ENCODE measurements at places on chromosomes 5 and 9.

- peak; percentile 12 for DNase-seq
Observed at GRCh38 chr5:42840269-42840668, 28.6 kb upstream of the SELENOP start.

DNA sequence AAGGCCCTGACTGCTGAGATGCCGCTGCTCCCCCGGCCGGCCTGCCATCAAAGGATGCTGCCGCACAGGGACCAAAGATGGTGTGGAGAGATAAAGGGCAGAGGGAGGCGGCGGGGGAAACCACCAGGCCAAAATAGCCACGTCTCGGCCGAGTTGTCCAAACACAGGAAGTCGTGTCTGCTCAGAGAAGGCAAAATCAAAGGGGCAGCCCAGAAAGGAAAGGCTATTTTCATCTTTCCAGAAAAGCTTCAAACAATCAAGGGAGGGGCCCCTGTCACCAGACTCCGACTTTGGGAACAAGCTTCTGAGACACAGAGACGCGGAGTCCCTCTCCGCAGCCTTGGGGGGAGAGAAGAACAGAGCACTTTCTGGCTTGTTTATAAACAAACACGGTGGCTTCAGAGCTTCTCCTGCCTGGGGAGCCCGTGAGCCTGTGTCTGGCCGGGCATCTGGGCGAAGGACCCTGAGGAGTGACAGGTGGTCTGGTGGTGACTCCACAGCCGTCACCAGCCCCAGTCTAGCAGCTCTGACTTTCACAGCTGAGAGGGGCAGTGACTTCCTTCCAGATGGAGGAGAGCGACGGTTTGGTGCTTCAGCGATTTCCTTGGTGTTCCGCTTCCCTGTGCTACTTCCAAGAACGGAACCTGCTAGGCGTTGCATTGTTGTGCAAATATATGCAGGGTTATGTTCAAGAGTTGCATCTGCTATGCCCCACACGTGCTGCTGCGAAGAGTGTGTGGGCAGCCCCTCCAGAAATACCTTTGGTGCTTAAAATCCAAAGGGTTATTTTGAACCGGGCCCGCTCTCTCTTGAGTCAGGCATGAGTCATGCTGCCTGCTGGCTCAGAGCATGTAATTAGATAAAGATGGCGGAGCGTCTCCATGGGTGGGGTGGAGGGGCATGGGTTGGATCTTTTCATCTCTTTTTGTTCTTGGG lies 24.0 kb downstream of the ADAMTSL2 start:
- DNase-seq, result peak; percentile 55

- no peak for DNase-seq
Observed at GRCh38 chr5:169657127-169657526, 20.1 kb downstream of the DOCK2 start.

- no peak for DNase-seq
Observed at GRCh38 chr5:68191083-68191791, 24.3 kb upstream of the PIK3R1 start.

- no peak for DNase-seq
Observed at GRCh38 chr5:101062902-101063301, 159.8 kb upstream of the ST8SIA4 start.

DNA sequence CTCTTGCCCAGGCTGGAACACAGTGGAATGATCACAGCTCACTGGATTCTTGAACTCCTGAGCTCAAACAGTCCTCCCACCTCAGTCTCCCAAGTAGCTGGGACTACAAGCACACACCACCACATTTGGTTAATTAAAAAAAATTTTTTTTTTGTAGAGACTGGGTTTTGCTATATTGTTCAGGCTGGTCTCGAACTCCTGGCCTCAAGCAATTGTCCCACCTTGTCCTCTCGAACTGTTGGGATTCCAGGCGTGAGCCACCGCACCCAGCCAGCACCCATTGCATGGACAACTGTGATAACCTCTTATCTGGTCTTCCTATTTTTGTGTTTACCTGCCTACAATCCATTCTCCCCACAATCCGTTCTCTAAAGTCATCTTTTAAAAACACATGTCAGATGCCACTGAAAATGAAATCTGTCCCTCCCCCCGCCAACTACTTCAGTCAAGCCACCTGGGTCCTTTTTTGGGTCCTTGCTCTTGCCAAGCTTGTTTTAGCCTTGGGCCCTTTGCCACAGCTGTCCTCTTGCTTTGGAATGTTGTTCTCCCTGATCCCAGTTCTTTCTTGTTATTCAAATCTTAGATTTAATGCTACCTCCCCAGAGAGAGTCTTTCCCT lies 250.5 kb downstream of the PIK3R1 start:
- DNase-seq, result no peak

DNA sequence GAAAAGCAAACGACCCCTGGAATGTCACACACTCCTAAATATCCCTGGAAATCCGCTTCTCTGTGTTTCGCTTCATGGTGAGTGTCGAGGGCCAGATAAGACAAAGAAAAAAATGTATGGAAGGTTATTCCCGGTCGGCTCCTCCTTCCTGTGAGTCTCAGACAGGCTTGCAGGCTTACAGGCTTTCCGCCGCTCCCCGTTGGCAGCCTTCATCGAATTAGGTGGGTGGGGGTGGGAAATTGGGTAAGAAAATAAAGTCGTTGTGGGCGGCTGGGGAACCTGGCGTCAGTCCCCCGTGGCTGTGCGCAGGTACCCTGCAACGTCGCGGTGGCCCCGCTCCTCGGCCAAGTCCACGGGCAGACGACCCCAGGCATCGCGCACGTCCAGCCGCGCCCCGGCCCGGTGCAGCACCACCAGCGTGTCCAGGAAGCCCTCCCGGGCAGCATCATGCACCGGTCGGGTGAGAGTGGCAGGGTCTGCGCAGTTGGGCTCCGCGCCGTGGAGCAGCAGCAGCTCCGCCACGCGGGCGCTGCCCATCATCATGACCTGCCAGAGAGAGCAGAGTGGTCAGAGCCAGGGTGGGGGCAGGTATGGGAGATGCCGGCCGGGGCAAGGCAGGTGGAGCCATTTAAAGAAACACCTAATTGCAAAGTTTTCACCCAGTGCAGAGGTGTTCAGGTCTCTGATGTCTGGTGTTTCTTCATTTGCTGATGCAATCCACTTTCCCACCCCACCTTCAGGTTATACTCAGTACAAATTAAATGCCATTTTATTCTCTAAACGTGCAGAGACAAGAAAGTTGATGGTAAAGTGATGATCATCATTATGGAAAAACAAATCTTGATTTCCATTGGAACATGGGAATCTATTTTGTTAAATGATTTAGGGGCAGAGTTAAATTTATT lies 3.2 kb downstream of the CDKN2B start:
- no peak for DNase-seq

DNA sequence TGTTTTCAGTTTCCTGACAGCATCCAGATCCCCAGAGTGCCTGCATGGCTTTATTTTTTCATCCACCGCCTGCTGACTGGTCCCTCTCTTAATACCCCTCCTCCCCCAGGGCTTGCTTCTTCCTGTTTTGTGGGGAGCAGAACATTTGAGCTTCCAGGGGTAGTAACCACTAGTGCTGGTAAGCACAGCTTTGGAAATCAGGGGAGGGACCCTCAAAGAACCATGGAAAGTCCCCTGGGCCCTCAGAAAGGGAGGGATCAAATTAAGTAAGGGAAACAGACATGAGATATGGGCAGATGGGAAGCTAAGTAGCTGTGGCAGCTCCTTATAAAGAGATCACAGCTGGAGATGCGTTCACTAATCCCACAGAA lies 26.8 kb downstream of the GRIA1 start:
- DNase-seq, result no peak

- DNase-seq, result no peak
Observed at GRCh38 chr5:79685627-79686026, 4.0 kb upstream of the CMYA5 start.

- DNase-seq, result no peak
Observed at GRCh38 chr5:109996246-109996645, 306.5 kb downstream of the MAN2A1 start.

DNA sequence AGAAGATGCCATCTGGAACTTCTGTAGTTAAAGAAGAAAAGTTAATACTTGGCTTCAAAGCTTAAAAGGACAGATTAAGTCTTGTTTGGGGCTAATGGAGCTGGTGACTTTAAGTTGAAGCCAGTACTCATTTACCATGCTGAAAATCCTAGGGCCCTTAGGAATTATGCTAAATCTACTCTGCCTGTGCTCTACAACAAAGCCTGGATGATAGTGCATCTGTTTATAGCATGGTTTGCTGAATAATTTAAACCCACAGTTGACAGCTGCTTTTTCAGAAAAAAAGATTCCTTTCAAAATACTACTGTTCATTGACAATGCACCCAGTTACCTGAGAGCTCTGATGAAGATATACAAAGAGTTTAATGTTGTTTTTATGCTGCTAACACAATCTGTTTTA lies 393.5 kb downstream of the MAT2B start:
- DNase-seq, result no peak

GRCh38 chr9:121483049-121483448 lies 16.6 kb downstream of the GGTA1 start:
- DNase-seq, result no peak

DNA sequence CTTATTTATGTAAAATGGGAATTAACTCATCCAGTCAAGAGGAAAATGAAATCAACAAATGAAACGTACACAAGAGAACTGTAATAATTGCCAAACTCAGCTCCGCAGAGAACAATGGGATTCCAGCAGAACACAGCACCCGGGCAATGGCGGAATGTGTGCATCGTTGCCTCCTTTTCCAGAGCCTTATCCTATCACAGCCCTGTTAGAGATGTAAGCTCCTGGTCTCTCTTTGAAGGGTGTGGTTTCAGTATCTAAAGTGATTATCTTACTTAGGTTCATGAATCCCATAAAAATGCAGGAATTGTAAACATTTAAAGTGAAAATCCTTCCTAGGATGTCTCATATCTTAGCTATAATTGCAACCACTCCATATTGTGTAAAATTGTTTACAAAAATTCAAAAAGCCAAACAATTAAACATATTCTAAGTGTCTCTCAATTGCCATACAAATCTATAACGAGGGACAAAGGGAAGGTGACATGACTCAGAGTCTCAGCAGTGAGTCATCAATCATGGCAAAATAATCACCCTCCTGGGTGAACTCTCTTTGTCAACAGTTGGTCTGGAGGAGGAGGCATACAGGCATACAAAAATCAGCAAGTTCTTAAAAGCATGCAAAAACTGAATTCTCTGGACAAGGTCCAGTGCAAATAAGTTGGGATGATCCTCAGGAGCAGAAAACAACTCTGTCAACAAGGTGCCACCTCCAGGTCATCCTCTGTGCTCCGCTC lies 22.6 kb downstream of the SEMA5A start:
- no peak for DNase-seq

GRCh38 chr5:176817841-176818377 lies 7.5 kb downstream of the UNC5A start:
- DNase-seq, result no peak

DNA sequence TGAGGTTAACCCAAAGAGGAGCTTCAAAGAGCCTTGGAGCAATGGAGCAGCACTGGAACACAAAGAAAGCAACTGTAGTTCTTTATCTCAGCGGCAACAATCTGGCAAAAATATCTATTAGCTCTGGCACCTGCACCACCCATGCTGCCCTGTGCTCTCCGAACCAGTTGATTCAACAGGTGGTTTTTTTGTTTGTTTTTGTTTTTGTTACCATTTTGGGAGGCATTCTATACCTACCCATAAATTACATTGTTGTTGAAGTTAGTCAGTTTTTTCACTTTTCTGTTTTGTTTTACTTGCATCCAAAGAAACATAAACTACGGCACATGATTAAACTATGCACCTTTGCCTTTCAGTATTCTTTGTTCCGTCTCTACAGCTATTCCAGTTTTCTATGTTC lies 16.2 kb downstream of the ESM1 start:
- no peak for DNase-seq

GRCh38 chr5:143913008-143913752 lies 101.2 kb downstream of the HMHB1 start:
- DNase-seq, result no peak

DNA sequence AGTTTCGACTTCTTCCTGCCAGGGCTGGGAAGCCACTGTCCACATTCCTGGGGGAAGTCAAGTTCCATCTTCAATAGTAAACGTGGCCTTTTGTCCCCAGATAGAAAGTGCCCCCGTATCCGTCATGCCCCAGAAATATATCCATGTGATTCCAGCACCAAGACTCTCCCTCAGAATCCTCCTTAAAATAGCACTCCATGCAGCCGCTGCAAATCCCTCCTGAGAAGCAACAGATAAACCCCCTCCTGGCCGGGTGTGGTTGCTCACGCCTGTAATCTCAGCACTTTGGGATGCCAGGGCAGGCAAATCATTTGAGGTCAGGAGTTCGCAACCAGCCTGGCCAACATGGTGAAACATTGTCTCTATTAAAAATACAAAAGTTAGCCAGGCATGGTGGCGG lies 126.1 kb downstream of the OLFM1 start:
- no peak for DNase-seq
